ENCODE measurements at places on chromosomes 6 and 20.

- no peak for DNase-seq
Measured at GRCh38 chr6:74510878-74511277, 695.0 kb downstream of the COL12A1 start.

- no peak for DNase-seq
Measured at GRCh38 chr20:991850-992249, 10.3 kb downstream of the RSPO4 start.

- DNase-seq = no peak
Measured at GRCh38 chr6:24994812-24995211, 59.1 kb upstream of the RIPOR2 start.

DNA sequence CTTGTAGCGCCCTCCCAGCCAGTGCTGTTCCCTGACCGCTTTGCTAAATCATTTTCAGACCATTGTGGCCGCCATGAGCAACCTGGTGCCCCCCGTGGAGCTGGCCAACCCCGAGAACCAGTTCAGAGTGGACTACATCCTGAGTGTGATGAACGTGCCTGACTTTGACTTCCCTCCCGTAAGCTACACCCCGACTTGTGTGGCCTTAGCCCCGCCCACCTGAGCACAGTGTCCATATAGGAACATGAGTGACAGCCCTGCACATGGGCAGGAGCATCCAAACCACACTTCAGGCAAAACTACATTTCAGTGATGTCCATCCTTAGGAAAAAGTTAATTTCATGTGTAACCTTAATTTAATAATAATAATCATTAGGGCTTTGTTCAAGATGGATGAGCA is 51.1 kb downstream of the GNAS start:
- DNase-seq = no peak

GRCh38 chr20:62412194-62413024 is 5.3 kb upstream of the CABLES2 start:
- no peak for DNase-seq

DNA sequence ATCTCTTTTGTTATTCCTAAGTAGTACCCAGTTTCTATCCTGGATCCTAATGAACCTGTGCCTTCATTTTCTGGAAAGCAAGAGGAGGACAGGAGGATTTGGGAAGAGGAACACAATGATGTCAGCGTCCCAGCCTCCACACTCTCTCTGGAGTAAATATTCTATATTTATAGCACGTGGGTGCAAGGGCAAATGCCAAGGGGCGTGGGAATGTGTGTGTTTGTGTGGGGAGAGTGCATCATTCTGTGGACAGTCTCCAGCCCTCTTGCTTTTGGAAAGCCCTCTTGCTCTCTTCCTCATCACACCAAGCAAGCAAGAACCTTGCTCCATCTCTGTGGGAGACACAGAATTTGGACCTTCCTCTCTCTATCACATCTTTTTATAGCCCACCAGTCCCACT is 103.2 kb upstream of the EMILIN3 start:
- DNase-seq = no peak

- DNase-seq = no peak
Measured at GRCh38 chr6:119283214-119283613, 66.3 kb downstream of the MAN1A1 start.

- no peak for DNase-seq
Measured at GRCh38 chr6:103367212-103367611, 1492.5 kb downstream of the HACE1 start.

DNA sequence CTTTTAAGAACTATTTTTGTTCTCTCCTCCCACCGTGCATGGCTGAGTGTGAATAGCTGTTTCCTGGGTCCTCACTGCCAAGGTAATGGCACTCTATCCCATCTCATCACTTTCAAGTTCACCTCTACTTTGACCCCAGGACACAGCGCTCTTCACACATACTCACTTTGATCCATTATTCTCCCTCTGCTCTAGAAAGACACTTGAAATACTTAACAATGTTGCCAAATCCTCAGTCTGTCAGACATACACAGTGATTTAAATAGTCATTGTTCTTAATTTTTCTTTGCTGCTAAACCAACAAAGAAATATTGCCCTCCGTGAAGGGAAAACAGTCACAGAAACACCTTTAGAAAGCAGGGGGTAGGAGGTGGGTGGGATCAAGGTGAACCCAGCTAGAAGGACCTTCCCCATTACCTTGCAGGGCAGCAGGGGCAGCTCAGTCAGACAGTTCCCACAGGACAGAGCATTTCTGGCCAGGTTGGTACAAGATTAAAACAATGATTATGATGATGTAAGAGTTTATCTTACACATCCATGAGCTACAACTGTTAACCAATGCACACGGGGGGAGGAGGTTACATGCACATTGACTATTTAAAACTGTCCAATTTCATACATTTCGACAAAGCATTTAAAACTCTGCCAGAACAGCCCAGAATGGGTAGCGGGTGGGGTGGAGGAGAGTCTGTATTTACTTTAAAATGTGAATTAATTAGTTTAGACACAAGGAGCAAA is 2.4 kb downstream of the SLC22A23 start:
- no peak for DNase-seq

- DNase-seq = no peak
Measured at GRCh38 chr20:63749597-63750508, 10.3 kb downstream of the SLC2A4RG start.

DNA sequence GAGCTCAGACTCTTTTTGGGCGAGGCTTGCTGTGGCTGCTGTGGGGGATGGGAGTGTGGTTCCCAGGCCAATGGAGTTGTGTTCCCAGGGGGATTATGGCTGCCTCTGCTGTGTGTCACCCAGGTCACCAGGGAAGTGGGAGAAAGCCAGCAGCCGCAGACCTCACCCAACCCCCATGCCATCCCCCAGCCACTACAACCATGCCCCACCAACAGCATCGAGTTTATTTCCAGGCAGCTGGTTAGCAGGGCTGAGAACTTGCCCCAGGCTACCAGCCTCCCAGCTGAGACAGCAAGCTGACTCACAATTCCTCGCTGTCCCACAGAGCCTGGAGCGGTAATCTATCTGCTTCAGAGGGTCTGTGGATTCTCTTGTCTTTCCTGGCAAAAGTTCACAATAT is 331.7 kb downstream of the FRK start:
- no peak for DNase-seq

- DNase-seq = peak; percentile 97
Measured at GRCh38 chr6:22880686-22881433, 311.5 kb downstream of the HDGFL1 start.

DNA sequence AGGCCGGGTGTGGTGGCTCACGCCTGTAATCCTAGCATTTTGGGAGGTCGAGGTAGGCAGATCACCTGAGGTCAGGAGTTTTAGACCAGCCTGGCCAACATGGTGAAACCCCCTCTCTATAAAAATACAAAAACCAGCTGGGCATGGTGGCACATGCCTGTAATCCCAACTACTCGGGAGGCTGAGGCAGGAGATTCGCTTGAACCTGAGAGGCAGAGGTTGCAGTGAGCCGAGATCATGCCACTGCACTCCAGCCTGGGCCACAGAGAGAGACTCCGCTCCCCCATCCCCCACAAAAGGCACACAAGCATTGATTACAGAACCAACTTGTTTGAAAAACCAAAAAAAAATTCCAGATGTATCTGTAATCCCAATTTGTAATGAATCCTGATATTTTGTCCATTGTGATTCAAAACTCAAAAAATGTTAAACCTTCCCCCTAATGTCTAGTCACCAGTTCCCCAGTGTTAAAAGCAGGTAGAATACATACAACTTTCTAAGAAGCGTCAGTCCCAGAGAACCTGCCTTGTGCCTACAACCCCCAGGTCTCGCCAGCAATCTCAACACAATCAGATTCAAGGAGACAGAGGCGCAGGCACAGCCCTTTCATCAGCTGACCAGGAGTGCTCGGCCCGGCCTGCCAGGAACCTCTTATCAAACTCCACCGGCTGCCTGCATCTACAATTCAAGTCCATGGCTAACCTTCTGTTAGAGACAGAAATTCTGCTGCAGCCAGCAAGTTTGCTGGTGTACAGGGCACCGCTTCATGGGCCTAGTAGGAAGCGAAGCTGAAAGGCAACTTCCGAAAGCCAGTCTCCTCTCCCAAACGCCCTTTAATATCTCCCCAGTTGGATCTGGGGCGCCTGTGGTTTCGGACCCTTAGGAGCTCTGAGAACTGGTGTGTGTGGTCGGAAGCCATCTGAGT is 2.1 kb downstream of the EZR start:
- DNase-seq = no peak

GRCh38 chr20:64238851-64239387 is 16.6 kb upstream of the PCMTD2 start:
- no peak for DNase-seq

DNA sequence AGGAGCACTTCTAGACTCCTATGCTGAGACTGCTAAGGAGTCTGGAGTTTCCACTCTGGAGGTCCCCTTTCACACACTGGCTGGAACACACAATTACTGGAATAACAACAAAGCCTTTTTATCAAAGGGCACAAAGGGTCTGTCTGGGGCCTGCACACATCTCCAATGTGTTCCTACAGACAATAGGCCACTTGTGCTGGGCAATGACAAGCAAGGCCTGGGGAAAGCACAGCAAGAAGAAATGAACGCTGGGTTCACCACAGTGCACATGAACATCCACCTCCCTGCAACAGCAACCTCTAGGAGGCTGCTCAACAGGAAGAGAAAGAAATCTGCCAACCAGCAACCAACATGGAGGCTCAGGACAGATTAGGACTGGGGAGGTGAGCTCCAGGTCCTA is 43.9 kb downstream of the TRPC4AP start:
- no peak for DNase-seq

- no peak for DNase-seq
Measured at GRCh38 chr20:64107736-64108457, 532 bp upstream of the NPBWR2 start.

DNA sequence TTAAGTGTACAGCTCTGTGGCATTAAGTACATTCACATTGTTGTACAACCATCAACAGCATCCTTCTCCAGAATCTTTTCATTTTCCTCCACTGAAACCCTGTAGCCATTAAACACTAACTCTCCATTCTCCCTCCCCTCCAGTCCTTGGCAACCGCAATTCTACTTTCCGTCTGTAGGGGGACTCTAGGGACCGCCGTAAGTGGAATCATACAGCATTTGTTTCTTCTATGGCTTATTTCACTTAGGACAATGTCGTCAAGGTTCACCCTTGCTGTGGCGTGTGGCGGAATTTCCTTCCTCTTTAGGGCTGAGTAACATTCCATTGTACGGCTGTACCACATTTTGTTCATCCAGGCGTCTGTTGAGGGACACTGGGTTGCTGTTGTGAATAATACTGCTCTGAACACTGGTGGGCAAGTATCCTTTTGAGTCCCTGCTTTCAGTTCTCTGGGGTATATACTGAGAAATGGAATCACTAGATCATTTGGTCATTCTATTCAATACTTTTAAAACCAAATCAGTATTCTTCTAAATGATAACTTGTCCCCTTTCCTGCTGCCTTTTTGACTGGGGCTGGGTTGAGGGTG is 50.7 kb downstream of the PPP1R3G start:
- DNase-seq = no peak

- DNase-seq = no peak
Measured at GRCh38 chr20:57387463-57387862, 3.7 kb upstream of the RBM38 start.

DNA sequence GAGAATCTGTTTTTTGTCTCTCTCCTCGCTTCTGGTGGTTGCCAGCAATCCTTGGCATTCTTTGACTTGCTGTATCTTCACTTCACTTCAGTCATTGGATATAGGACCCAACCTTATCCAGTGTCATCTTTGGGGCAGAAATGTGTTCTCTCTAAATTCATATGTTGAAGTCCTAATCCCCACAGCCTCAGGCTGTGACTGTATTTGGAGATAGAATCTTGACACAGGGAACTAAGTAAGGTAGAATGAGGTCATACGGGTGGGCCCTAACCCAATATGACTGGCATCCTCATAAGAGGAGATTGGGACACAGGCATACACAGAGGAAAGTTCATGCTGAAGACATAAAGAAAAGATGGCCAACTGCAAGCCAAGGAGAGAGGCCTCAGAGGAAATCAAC is 51.9 kb upstream of the TPD52L1 start:
- DNase-seq = no peak

DNA sequence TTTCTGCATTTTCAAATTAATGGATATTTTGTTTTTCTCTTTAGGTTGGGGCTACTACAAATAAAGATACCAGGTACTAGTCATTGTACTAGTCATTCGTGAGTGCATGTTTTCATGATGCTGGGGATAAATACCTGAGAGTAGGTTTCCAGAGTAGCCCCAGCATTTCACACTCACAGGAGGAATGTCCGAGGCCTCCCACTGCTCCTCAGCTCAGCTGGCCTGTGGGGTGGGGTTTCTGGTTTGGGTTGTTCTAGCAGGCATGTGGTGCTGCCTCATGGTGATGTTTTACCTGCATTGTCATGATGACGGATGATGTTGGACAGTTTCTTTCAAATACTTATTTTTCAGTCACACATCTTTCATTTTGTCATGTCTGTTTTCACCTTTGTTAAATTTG is 144.5 kb downstream of the SMOC2 start:
- no peak for DNase-seq

DNA sequence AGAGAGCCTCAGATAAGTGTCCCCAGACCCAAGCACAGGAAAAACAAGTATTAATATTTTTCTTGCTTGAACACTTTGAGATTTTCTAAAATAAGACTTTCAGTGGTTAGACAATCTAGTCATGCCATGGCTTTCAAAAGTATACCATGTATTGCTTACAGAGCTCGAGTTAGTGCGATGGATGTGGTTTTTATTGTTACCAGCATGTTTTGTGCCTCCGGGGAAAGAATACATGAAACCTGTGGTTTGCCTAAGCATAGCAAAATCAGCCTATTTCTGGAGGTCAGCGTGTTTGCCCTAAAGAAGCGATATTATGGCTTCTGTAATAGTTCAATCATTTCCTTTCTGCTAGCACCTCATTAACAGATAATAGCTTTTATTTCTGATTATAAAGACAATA is 21.6 kb downstream of the RIN2 start:
- DNase-seq = no peak

- DNase-seq = no peak
Measured at GRCh38 chr20:57964011-57964862, 254.4 kb upstream of the PMEPA1 start.

- DNase-seq = no peak
Measured at GRCh38 chr20:8365634-8366033, 233.6 kb downstream of the PLCB1 start.

DNA sequence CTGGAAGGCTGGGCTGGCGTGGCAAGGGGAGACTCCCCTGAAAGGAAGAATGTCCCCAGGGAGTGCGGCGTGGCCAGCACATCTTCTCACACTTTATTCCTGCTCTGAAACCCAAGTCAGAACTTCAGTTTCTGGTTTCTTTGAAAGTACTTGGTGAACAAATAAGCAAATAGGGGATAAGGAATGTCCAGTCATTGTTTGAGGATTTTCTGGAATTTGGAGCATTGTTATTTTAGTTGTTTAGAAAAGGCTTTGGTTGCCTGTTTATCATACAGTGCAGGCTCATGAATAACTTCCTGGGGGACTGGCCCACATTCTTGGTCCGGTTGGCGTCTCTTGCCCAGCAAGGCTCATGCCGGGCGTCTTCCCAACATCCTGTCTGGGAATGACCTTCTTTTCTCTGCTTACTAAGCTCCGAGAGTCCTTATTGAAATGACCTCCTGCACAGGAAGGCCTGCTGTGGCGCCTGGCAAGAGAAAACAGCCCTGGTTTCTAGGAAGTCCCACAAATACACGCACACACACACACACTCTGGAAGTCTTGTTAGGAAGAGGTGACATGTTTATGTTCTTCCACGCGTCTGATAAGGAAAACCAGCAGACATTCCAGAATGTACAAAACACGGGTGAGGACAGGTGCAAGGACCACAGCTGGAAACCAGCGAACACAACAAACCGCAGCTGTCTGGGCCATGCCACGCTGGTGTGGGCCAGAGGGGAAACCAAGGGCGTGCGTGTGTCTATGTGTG is 71.9 kb downstream of the TMEM170B start:
- peak; percentile 95 for DNase-seq

Data from astrocyte of the cerebellum (primary cell).